Sciatic nerve (tissue), 2 donors: ENCODE measurements at places on chromosomes 5 and 9.

- no peak for DNase-seq
Observed at GRCh38 chr9:2418619-2419018, 203.0 kb upstream of the VLDLR start.

DNA sequence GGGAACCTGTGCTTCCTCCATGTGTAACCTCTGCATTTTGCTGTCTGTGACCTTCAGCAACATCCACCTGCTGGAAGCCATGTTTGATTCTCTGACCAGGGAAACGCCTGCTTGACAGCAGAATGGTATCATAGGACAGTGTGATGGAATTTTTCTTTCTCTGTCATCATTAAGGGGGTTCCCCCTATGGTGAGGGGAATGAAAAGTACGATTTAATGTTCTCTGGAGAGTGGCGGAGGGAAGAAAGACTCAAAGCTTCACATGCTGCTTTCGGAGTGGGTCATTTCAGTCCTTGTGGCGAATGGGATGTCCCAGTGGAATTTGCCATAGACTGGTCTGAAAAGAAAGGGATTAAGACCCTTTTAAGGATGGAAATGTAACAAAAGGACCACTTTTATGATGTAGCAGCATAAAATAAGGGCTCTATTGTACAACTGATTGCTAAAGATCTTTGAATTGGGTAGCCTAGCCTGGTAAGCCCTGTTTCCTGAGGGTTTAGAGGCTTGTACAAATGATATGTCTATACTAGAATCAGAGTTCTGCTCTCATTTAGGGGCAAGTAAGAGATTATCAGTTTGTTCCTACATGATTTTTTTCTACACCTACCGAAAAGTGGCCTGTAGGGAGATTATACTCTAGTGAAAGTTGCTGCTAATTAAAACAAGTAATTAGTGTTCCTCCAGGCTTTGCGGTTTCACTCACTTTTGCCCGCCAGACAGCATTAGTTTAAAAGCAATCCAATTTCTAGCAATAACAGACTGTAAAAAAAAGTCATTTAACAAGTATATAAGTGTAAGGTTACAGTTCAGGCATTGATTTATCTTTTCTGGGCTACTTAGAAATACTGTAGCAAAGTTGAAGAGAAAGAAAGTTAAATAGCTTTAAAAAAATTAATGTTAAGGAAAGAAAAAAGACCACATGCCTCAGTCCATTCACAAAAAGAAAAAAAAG lies 904.5 kb downstream of the NR2F1-AS1 start:
- DNase-seq, result no peak

- no peak for DNase-seq
Observed at GRCh38 chr5:168802337-168802736, 223.2 kb upstream of the PANK3 start.

DNA sequence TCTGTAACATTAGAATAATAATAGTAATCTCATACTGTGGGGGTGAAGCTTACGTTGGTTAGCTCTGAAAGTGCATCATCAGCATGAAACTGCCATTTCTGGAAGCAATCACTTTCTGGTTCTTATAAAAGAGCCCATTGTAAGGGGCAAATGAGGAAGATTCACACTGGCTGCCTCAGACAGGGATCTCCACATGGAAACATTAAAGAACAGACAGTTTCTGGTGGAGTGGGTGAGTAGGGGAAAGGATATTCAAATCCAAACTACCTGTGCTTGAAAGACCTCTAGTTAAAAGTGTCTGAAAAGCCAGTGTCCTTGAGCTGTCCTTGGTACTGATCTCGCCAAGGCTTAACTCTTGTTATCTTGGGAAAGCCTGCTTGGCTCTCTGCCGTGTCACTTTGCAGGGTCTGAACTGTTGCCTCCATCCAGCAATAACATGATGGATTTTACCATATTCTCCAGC lies 19.1 kb upstream of the SLC31A2 start:
- no peak for DNase-seq

- DNase-seq, result no peak
Observed at GRCh38 chr9:73996844-73997243, 500.3 kb upstream of the RORB start.

DNA sequence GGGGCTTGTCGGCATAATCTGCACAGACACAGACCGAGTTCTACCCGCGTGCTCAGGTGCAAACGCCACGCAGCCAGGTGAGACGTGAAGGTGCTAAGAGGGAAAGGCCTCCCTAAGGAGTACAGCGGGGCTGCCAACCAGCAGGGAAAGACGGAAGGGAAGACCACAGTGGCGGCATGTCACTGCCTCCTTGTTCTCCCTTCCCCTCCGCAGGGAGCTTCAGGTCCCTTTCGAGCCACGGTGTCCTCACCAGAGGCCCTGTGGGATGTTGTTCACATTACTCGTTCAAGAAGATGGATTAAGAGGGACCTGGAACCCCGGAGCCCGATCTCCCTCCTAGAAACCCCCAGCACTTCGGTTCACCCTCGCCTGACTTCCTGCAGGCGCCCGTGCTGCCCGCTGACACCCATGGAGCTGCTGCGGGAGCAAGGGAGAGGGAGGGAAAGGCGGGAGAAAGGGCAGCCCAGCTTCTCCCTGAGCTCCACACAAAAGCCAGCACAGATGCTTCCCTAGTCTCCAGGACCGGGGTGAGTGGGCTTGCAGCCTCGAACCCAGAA lies 686 bp downstream of the BRD9 start:
- DNase-seq, result no peak

DNA sequence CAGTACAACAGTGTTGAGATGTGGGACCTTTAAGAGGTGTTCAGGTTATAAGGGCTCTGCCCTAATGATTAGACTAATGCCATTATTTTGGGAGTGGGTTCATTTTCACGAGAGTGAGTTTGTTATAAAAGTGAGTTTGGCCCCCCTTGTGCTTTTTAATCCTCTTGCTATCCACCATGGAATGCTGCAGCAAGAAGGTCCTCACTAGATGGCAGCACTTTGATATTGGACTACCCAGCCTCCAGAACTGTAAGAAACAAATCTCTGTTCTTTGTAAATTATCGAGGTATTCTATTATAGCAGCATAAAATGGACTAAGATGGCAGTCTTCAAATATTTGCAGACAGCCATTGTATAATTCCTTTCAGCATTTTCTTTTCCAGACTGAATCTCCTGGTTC lies 212.4 kb downstream of the LRRC70 start:
- no peak for DNase-seq

DNA sequence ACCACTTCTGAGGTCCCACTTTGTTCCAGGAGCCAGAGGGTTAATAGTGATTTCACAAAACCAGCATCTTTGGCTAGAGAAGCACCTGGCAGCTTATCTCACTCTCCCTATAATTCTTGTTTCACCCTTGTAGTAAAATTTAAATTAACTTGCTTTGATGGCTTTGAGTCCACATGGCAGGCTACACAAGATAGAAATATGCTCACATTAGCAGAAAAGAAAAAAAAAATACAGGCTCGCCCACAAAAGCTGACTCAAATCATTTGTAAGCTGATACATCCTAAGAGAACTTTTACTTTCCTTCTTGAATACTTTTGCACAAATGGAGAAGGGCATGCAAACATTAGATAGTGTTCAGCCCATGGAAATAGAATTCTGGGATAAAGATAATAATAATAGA lies 36.2 kb downstream of the TNFSF15 start:
- no peak for DNase-seq

DNA sequence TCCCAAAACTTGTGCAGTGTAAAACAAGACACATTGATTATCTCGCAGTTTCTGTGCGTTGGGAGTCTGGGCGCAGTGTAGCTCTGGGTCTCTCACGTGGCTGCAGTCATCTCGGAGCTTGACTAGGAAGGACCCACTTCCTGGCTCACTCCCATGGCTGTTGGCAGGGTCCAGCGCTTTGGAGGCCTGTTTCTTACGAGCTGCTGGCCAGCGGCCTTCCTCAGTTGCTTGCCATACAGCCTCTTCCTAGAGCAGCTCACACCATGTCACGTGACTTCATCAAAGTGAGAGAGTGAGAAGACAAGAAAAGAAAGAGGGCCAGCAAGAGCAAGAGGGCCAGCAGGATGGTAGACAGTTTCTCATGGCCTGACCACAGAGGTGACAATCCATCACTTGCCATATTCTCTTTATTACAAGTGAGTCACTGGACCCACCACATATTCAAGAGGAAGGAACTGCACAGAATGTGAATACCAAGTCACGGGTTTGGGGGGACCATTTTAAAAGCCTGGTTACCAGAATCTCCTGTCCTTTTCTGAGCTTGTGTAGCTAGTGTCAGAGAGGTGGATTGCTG lies 36.2 kb downstream of the MCCC2 start:
- no peak for DNase-seq

GRCh38 chr5:130045334-130045733 lies 141.1 kb downstream of the CHSY3 start:
- DNase-seq, result no peak

- no peak for DNase-seq
Observed at GRCh38 chr5:88944751-88945531, 62.0 kb upstream of the MEF2C start.

- DNase-seq, result no peak
Observed at GRCh38 chr5:14268738-14269137, 125.6 kb downstream of the TRIO start.
